ENCODE measurements at places on chromosomes 3 and 15.

DNA sequence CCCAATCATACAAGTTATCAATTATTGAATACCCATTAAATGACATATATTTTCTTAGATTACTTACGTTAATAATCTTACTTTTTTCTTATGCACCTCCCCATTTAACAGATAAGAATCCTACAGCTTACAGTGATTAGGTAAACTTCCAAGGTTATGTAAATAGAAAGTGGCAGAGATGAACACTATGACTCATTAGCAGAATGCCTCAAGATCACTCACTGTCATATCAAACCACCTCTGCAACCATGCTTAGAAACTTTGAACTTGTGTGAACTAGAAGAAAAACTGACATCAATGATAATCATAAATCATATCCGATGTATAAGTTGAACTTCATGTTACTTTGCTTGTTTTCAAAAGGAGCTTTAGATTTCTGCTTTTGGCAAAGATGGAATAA lies 911.6 kb upstream of the ARPP21 start:
- DNase-seq, result no peak

GRCh38 chr15:80076321-80077318 lies 17.1 kb downstream of the ZFAND6 start:
- DNase-seq, result no peak

GRCh38 chr3:37183375-37183831 lies 9.0 kb upstream of the LRRFIP2 start:
- no peak for DNase-seq

DNA sequence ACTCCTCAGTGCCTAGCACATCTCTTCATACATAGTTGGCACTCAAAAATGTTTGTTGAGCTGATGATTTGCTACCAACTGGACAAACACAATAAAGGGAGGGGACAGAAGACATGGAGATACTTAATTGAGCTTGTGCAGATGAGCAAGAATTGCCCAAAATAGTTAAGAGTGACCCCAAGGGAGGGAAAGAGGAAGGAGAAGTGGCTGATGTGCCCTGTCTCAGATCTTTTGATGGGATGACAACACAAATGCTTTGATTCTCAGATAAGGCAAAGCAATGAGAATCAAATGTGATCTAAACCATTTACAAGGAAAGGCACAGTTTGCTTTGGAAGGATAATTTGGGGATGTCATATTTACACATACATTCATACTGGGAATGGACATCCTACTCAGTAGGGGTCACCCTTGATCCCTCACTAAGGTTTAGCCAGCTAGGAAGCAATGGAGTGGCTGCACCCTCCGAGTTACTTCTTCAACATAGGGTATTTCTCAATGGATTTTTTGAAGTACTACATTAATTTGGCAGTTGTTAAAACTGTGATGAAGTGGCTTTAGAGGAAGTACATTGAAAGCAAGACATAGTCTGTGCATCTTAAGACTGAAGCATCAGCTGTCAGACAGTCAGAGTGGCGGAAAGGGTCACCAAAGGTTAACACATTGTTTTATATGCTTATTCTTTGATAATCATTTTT lies 21.9 kb upstream of the SSR3 start:
- no peak for DNase-seq

GRCh38 chr3:146532406-146532805 lies 12.0 kb downstream of the PLSCR1 start:
- no peak for DNase-seq

DNA sequence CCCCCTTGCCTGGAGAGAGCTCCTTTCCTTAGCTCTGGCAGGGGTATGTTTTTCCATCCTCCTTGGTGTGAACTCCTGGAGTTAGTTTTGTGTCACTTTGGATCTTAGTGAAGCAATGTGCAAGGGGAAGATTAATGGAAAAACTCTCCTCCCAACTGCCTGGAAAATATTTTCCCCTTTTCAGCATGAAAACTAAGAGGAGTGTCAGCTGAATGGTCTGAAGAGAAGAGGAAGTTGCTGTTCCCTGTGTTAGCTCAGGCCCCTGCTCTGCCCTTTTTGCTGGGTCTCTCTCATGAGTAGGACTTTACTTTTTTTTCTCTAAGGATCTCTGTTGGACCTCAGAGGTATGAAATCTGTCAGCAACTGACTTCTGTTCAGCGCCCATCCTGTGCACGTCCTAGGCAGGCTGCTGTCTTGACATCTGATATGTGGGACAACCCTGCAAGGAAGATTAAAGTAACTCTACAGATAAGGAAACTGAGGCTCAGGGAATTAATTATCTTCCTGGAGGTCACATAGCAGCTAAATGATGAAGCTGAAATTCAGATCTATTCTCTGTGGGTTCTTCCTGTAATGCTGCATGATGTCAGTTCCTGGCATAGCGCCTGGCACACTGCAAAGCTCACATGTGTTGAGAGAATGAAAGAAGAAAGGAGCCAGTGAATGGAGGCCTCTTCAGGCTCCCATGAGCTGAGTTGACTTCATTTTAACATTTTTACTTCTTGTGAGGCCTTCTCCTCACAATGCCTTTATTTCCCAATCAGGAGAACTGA lies 109.7 kb upstream of the GALNT15 start:
- DNase-seq, result no peak

DNA sequence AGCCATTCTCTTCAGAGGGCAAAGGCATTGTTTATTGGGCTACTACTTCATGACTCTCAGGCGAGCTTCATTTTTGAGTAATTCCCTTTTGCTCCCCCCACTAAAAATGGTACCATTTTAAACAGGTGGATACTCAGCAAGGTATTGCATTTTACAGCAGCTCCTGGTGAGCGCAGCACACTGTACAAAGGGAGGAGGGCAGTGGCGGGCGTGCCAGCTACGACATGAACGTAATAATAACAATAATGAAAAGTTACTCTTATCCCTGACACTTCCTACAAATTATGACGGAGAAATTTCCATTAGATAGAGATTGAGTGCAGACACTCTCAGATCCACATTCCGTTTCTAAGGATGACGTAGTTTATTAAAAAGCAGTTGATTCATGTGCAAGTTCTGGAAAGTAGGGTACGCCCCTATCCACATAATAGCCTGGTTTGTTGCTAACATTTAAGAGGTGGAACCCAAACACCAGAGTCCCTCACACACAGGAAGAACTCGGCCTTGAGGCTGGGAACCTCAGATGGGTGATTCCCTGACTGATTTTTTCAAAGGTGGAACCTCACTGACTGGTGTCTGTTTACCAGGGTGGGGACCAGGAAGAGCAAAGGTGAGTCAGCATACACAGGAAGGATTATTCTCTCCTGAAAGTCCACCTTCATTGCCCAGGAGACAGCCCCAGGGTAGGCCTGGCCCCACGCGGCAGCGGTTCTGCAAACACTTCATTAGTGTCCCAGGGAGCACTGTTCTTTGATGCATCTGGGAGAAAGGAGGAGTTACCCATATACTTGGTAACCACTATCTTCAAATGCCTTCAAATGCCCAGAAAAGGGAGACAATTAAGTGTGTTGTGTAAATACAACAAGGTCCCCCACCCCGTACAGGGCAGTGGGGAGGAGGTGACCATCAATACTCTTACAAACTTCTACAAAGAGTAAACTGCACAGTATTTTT lies 69.9 kb downstream of the LDHAL6B start:
- DNase-seq, result no peak

- DNase-seq, result no peak
Observed at GRCh38 chr15:75675579-75676404, 28.1 kb downstream of the SNX33 start.

GRCh38 chr15:49154799-49155109 lies 645 bp downstream of the COPS2 start:
- DNase-seq, result no peak

DNA sequence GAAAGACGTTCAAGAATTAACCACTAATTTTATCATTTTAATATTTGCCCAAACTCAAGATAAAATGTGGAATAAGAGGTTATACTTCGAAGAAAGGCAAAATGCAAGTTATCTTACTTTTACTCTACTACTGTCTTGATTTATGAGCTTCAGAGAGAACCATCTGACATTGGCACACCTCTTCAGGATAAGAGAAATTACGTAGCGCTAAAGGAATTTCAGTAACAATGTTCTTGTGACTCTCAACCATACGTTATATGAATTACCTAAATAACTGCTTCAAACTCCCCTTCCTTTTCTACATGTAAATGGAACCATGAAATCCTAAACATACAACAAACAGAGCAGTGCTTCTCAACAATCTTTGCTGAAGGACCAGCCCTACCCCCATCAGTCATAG lies 96.8 kb downstream of the ZNF385D start:
- no peak for DNase-seq

DNA sequence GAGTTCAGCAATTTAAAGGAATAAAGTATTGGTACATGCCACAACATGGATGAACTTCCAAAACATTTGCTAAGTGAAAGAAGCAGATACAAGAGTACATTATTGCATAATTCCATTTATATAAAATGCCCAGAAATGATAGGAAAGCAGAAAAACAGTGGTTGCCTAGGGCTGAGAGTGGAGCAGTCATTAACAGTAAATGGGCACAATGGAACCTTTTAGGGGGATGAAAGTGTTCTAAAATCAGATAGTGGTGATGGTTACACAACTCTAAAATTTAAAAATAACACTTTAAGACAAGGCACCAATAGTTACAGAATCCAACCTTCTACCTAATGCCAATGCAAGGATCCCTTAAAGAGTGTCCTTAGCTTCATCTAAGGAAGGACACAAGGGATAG lies 34.6 kb downstream of the MSL2 start:
- no peak for DNase-seq

- no peak for DNase-seq
Observed at GRCh38 chr3:194005930-194006501, 129.9 kb upstream of the HES1 start.

GRCh38 chr15:31171731-31172130 lies 70.2 kb upstream of the TRPM1 start:
- DNase-seq, result no peak

GRCh38 chr3:190101320-190102011 lies 19.2 kb downstream of the P3H2 start:
- DNase-seq, result no peak

DNA sequence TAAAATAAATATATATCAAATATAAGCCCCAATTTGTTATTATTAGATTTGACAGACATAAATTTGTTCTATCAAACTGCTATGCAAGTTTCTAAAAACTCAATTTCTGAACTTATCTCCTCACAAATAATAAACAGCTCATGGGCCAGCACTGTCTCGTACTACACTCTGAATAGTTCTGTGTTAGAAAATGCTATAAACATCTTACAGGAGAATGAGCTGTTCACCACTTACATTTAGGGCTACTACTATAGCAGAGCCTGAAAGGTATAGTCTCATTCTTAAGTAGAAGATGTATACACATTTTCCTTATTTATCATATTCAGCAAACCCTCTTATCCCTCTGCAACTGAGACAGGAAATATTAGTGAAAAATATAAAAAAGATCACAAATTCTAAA lies 12.6 kb downstream of the SLC12A6 start:
- no peak for DNase-seq

GRCh38 chr3:77348244-77348855 lies 308.5 kb downstream of the ROBO2 start:
- no peak for DNase-seq

- DNase-seq, result no peak
Observed at GRCh38 chr3:34419801-34420200, 621.4 kb downstream of the PDCD6IP start.
